ENCODE measurements at places on chromosomes 7 and 10. TPM values are rescaled to one million over a fixed set of nuclear protein-coding genes. Genes with fewer than 3 reads are reported as not detected.

Gene BUD31
- 194 TPM for total RNA-seq

- DNase-seq = no peak
Observed at GRCh38 chr10:127922675-127923366, 15.9 kb downstream of the PTPRE start.

- no peak for DNase-seq
Observed at GRCh38 chr10:133394801-133395221, 854 bp downstream of the MTG1 start.

Gene TPK1
- 1.8 TPM for total RNA-seq

Gene CTAGE4
- total RNA-seq = not detected

DNA sequence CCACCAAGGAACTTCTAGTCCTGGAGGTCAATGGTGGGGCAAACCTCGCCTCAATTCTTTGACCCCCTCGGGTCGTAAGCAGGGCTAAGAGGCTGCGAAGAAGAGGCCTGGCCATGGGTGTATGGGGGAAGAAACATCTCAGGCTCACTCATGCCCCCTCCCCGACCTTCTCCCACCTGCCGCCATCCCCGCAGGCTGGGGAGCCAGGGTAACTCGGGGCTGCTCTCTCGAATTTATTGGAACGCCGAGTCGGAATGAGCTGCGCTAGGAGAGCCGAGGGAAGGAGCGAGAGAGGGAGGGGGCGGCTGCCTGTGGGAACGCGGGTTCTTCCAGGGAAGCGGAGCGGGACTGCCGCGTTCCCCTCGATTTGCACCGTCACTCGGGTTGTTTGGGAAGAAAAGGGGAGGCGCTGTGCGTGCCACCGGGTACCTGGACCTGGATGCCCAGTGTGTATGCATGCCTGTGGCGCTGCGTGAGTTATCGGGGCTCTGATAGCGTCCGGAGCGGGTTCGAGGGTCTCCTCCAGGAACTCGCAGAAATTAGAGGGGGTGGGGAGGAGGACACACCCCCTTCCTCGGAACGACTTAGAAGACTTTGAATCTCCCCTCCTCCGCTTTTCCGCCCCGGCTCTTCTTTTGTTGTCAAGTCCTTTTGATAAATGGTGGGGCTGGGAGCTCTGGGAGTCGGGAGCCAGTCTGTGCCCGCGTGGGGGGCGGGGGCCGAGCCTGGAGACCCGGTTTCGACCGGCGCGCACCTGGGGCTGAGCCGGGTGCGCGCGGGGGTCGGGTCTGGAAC is 1.8 kb upstream of the ZNF503 start:
- no peak for DNase-seq

Gene BMPER
- 8.2 TPM for total RNA-seq

GRCh38 chr10:103064956-103065355 is 128.1 kb downstream of the NT5C2 start:
- no peak for DNase-seq

DNA sequence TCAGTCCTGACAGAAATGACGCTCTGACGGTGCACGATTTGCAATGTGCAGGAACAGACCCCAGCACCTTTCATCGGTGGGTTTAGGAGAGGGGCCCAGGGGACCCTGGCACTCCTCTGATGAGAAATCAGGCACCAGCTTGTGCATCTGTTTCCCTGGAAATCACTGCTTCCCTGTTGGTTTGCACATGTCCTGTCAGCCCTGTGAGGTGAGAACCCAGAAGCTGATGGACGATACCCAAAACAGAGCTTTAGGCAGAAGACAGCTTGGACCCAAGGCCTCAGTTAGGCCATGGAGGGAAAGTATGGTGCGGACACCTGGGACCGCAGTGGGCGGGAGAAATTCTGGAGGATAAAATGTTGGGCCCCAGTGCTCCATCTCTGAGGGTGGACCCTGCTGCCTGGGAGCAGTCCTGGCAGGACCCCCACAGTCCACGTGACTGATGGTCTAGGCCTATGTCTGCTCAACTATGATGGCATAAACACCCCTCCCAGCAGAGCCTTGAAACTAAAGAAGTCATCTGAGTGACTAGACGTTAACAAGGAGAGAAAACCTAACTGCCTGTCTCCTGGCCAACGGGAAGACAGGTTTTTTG is 242.8 kb downstream of the PTPRN2 start:
- DNase-seq = no peak

GRCh38 chr7:98810153-98810802 is 59.5 kb downstream of the TMEM130 start:
- no peak for DNase-seq

Gene PMPCB
- 66.8 TPM for total RNA-seq

DNA sequence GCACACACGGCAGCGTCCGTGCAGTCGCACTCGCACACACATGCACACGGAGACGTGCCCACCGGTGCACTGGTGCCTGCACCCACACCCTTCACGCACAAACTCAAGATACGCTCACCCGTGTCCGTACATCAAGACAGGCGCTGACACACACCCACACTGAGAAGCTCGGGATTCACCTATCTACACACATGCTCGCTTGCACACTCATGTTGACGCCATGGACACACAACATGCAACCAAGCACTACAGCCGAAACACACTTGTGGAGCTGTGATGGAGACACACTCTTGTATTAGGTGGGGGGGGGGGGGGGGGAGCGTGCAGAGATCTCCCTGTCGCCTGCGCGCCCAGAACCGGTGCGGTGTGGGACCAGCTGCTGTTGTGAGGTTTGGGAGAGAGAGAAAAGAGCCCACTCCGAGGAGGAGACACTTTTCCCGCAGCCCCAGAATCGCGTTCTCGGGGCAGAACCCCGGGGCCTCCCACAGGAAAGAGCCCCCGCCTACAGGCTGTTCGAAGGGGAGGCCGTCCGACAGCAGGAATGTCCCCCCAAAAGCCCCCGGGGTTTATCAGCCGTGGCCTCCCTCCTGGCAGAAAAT is 605 bp upstream of the NFKB2 start:
- peak; percentile 61 for DNase-seq

Gene CACNB2
- 34.1 TPM for total RNA-seq

DNA sequence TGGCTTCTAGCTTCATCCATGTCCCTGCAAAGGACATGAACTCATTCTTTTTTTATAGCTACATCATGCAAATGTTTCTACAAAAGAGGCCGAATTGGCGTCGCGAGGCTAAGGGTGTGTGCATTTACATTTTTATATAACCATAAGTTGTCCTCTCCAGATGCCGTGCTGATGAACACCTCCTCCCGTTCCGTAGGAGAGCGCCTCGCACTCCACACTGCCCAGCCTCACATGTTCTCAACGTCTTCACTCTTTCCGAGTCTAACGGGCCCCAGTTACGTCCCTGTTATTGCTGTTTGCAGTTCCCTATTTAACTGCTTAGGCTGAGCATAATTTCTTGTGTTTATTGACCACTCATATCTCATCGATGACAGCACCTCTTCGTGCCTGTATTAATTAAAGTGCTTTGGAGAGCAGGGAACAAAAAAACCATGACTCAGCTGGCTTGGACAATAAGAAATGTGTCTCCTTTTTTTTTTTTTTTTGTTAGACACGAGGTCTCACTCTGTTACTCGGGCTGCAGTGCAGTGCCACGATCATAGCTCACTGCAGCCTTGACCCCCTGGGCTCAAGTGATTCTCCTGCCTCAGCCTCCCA is 113.5 kb upstream of the SDK1 start:
- no peak for DNase-seq

Gene NHLRC2
- 49.7 TPM for total RNA-seq

DNA sequence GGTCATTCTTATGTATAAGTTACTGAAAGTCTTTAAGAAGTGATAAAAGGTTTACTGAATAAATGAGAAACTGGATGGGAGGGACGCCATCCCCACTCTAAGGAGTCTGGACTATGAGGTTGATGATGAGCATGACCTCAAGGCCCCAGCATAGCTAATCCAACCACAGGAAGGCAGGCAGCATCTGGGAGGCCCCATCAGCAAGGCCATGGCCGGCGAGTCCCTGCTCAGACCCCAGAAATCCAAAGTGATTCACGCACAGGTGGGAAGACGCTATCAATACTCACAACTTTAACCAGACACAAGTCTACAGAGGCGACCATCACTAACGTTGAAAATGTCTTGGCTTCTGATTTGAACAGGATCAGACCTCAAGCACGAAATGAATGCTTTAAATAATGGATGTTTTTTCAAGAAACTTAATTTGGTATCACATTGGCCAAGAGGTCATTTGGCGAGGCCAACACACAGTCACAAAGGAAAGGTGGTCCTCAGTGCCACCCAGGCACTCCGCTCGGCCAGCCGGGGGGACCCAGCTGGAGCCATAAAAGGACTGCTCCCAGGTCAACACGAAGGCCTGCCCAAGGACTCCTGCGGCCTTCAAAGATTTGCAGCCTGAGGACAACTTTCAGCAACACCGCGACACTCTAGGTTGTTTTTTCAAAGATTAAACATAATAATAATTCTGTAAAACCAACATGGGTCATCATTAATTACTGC is 228.5 kb downstream of the PTPRN2 start:
- no peak for DNase-seq

DNA sequence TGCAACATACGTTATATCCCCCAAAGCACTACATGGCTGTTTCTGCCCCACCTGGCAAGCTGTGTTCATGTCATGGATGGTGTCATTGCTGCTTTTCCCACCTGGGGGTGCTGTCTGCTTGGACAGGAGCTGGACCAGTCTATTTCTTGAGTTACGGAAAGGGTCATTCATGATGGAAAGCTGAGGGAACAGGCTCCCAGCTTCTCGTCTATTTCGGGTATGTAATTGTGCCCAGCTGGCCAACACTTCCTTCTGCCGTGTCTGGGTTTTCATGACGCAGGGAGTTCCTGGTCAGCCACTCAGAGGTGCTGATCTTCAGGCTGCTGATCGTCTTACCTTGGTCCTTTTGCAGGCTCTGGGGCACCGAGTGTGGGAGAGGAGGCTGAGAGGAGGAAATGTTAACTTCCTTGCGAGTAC is 8.6 kb downstream of the BTBD16 start:
- peak; percentile 60 for DNase-seq

Gene PRLHR
- total RNA-seq = not detected

DNA sequence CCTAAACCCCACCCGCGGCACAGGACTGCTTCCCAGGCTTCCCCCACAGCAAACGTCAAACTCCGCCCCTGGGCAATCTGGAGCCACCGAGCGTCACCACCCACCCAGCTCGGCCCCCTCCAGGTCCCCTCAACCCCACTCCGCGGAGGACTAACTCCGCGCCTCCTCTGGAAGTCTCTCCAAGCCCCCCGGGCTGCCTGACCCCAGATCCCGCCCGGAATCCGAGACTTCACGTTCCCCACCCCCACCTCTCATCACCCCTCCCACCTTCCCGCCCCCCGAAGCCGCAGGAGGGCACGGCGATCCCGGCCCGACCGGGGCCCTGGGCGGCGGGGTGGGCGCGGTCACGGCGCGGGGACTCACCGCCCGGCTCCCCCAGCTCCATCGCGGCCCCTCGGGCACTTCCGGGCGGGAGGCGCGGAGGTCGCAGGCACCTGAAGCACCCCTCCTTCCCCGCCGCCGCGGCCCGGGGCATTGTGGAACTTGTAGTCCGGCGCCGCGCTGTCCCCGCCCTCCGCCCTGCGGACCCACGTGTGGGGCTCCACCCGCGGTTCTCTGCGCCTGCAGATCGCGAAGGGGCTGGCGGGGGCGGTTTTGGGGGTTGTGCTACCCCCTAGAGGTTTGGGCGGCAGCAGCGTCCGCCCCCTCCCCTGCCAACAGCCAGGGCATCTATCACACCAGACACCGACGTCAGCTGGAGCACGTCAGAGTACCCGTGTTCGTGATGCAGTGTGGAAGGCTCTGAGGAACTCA is at the start of gene TMUB1:
Gene TMUB1, minus strand, starts transcription at position 423 of the 753 bp plus-strand sequence. CDS start 930 bp downstream, outside the sequence.
- peak; percentile 83 for DNase-seq

DNA sequence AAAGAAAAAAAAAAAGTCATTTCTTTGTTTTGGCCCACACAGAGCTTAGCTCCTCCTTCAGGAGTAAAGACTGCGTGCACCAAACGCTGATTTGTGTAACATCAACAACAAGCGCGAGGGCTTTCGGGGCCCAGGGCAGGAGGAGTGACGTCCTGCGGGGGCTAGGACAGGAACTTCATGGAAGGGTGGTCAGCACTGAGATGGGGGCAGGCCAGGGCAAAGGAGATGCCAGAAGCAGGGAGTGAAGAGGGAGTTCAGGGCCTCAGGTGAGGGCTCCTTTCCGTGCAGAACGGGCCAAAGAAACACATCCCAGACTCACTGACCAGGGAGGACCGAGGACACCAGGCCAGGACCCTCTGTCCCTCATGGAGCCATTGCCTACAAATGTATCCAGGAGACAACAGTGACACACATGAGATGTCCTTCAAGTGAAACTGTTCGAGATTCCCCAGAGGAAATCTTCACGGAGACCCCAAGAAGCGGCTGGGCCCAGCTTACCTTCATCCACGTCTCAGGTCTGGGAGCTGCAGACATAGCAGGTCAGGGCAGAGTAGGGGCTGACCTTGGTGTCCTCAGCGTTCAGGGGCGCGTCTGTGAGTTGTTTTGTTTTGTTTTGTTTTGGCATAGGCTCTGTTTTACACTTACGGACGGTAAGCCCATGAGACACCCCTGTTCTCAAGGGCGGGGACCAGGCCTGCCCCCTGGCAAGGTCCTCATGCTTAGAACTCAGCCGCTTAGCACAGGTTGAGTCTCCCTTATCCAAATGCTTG is 30.4 kb upstream of the SHH start:
- no peak for DNase-seq

Gene FOXL3
- not detected for total RNA-seq

DNA sequence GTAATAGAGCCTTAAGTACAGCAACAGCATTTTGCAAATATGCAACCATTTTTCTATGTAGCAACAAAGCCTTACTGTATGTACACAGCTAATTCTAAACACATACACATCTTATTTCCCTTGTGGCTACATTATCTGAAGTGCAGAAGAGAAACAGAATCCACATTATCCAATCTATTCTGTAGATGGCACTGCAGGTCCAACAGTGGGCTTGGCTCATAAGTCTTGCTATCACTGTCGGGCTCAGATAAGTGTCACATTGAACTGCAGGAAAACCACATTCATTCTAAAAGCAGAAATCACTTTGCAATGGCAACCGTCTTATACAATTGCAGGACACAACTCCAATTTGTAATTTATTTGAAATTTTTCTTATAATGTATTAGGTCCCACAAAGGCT is 109.8 kb upstream of the NOBOX start:
- DNase-seq = peak; percentile 42

- no peak for DNase-seq
Observed at GRCh38 chr10:123275136-123275564, 120.9 kb downstream of the BUB3 start.

Gene ADCY1
- total RNA-seq = 0.98 TPM

GRCh38 chr7:113216038-113216437 is 97.7 kb upstream of the SMIM30 start:
- no peak for DNase-seq

Gene SPDYE16
- not detected for total RNA-seq

Gene DRGX
- total RNA-seq = not detected

- no peak for DNase-seq
Observed at GRCh38 chr7:95592570-95592969, 3.7 kb downstream of the PDK4 start.

DNA sequence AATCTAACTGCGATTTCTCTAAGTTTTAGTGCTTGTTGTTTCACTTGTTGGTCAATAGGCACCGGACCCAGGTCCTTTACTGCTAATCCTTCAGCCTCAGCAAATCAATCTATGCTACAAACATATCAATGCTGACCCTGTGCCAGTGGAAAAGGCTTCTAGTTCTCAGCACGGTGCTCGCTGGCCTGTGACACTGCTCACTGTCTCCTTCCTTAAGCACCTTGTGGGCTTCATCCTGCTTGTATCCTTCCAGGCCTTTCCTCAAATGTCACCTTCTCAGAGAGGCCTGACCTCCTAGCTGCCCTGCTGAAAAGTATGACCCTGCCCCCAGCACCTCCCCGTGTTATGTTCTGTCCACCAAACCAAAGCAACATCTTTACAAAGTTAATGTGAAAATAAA is 201.2 kb upstream of the FRMD4A start:
- DNase-seq = no peak

- no peak for DNase-seq
Observed at GRCh38 chr10:78584266-78584665, 484.5 kb upstream of the ZMIZ1 start.

GRCh38 chr7:77447616-77448015 is 31.5 kb upstream of the GSAP start:
- DNase-seq = no peak
